ENCODE measurements at places on chromosomes 3 and 15.
A peak's percentile ranks its signal among the peaks of the same experiment; 100 is the strongest.

DNA sequence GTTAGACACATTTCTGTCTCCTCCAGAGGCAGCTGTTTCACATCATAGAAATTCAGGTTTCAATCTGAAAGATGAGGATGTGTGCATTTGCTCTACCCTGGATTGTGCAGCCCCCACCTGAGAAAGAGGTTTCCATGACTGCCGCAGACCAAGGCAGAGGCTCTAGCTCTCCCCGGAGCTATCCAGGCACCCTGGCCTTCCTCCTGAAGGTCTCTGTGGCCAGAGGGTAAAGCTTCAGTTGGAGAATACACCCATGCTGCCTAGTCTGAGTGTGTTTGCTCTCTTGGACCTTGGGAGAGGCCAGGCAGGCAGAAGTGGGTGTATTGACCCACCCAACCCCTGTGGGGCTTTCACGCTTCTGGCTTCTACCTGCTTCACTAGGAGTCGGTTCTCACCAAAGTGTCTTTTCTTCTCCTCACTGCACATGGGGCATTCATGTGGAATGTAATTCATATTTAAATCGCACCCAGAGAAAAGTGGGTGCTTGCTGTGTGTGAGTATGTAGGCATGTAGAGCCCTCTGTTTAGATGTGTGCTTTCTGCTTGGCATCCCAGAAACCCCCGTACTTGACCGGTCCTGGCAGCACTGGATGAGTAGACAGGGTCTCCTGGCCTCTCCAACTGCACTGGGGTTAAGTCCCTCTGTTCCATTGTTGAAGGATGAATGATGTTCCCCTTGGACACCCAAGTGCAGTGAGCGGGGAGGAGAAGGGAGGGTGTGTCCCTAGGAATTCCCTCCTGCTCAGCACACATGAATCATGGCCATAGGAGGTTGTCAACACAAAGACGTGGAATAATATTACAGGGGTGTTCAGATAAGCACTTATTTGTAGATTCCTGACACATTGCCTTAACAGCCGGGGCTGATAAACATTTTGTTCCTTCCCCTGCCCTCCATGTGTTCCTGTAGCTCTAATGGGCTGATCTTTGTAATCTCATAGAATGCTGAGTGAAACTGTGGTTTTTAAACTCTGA is 20.3 kb upstream of the RAB6B start:
- peak; percentile 19 for DNase-seq

DNA sequence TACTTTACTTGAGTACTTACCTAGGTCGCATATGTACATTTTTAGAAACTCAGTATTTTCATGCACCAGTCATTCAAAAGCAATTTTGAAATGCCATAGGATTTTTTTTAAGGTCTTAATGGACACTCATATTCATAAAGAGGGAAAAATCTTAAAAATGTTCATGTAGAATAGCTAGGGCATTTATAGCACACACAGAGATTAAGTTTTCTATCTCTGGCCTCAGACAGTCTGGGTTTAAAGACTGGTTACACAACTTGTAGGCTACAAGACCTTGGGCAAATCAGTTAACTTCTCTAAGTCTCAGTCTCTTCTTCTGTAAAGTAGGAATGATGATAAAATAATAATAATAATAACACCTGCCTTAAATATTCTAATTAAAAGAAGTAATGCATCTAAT is 48.5 kb upstream of the UBP1 start:
- no peak for DNase-seq

GRCh38 chr15:76342058-76342381 is 5.4 kb downstream of the ISL2 start:
- no peak for DNase-seq

DNA sequence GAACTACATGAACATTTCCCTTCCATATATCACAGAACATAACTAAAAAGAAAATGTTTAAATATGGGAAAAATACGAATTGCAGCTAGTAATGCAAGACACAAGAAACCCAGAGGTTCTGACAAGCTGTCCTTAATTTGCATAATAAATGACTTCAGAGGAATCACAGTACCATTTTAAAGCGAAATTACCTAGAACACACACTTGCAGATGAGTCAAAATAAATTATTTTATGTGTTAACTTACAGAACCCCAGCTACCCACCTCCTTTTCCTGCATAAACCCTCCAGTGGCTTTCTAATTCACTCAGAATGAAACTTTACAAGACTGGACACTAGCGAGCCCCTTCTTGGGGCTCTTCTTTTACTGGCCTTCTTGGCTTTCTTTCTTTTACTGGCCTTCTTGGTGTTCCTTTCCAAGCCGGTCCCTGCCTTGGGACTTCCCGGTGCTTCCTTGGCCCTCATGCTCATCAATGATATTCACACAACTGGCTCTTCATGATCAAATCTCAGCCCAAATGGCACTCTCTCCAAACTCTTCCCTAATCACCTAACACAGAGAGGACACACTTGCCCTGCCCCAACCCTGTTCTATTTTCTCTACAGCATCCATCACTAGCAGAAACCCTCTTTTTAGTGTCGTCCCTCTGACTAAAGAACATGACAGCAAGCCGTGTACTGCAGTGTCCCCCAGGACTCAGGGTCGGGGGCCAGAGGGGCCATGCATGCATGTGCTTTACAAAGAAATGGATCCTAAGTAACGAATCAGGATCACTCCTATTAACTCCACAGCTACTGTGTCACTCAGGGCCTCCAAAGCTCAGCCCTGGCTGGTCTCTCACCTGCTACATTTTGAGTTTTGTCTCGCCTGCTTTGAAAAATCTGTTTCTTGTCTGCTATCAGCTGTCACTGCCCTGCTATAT is 4.8 kb downstream of the CHSY1 start:
- DNase-seq = no peak

DNA sequence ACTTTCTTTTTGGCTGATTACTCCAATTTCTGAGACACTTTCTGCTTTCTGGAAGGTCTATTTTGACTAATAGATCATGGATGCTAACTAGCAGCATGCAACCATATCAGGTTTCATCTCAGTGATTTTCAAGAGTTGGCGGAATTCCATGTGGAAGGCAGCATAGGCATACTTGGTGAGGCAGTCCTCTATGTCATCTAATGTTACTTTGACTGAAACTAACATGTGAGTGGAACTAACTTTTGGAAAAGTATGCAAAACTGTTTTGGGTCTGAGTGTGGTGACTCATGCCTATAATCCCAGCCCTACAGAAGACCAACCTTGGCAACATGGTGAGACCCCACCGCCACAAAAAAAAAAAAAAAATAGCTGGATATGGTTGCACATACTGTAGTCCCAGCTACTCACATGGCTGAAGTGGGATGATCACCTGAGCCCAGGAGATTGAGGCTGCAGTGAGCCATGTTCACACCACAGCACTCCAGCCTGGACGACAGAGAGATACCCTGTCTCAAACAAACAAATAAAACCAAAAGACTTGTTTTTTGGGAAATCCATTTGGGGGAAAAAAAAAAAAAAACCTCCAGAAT is 1033.7 kb downstream of the ROBO1 start:
- DNase-seq = peak; percentile 9
